Thoracic aorta endothelial cell (primary cell): ENCODE measurements at places on chromosomes 5 and 9. TPM values are rescaled to one million over a fixed set of nuclear protein-coding genes. Genes with fewer than 3 reads are reported as not detected.

Gene TMEM174
- total RNA-seq, result not detected in 2 replicates

Gene BTNL9
- total RNA-seq, result not detected in 2 replicates

Gene TAS2R1
- total RNA-seq, result not detected in 2 replicates

Gene PCAT7
- 0.07 TPM in 1 of 2 replicates, not detected in the other for total RNA-seq

Gene SLIT3
- total RNA-seq, result 0.13 and 1.0 TPM in 2 replicates

Gene KIF27
- 4.4 and 5.1 TPM in 2 replicates for total RNA-seq

Gene GFRA3
- total RNA-seq, result not detected in 2 replicates

Gene PCDHGB5
- total RNA-seq, result 9.1 and 13.4 TPM in 2 replicates
